Naive thymus-derived CD8-positive, alpha-beta T cell (primary cell): ENCODE measurements at places on chromosomes 1 and 21.

GRCh38 chr1:229655781-229656180, 29.7 kb downstream of the URB2 start:
- DNase-seq, result no peak

DNA sequence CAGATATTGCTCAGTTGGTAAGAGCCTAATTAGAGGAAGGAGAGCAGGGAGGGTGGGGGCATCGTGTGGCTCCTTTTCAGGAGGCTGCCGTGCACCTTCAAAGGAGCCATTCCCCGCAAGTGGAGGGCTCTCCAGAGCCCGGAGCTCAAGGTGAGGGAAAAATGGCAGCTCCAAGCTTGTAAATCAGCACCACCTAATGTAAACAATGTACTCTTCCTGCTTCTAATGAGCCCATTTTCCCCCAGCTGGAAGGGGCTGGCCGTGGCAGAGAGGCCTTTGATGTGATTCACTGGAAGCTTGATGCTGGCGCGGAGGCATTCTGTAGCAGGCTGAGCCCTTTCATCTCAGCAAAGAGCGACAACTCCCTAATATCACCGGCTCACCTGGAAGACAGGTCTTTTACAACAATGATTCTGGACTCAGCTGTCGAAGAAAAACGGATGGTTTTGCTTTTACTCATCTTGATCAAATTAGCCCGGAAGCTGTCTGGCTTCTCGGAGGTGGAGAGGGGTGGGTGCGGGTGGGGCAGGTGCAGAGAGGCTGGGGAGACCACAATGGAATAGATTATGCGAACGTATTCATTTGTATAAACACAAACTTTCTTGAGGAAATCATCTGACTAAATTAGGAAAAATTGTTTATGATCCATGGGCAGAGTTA, 112.5 kb downstream of the RRAGC start:
- no peak for DNase-seq

- DNase-seq, result no peak
These were observed 514.0 kb upstream of the TMPRSS15 start for GRCh38 chr21:18917622-18918021.

- DNase-seq, result no peak
These were observed 8.7 kb downstream of the OR2W3 start for GRCh38 chr1:247904122-247904521.

DNA sequence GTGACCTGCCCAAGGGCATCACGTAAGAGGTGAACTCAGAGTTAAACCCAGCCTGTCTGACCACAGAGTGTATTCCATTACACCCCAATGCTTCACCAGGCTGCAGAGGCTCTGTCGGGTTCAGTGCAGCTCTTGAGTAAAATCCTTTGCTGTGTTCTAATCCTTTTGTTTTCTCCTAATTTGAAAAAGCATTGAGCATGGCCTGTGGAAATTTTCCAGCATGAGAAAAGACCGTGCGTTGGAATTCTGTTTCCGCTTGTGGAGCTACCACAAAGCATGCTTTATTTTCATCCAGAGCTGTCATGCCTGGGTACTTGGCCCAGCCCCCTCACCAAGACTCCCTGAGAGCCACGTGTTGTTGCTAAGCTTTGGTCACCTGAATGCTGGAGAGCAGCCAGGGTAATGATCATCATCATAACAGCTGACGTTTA, 317.6 kb downstream of the PRDM2 start:
- no peak for DNase-seq

DNA sequence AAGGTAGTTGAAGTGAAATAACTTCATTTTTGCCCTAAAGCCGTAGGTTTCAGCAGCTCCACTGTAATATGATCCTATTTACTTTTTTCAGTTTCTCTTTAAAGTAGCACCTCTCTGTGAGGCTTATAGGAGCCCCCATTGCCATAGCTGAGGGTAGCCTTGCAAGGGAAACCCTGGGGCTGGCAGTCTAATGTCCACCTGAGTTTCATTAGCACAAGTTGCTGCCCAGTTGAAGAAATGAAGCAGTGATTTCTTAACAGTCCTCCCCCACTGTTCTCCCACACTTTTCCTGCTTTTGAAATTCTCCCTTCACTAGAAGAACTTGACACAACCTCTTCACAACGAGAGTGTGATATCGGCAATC, 1.5 kb downstream of the HMCN1 start:
- DNase-seq, result no peak

- DNase-seq, result no peak
These were observed 392.5 kb upstream of the ESRRG start for GRCh38 chr1:217115404-217116380.

DNA sequence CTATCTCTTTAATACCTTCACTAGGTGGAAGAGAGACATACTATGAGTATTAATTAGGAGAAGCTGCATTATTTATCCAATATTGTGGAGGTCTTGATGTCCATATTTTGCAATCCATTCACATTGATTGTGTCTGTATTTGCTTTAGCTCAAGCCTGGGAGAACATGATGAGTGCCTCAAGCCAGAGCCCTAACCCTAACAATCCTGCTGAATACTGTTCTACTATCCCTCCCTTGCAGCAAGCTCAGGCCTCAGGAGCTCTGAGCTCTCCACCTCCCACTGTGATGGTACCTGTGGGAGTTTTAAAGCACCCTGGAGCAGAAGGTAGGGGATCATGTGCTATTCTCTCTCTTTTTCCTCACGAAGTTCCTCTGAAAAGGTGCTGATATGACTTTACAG, 99.5 kb downstream of the CC2D1B start:
- no peak for DNase-seq

- DNase-seq, result no peak
These were observed 58.6 kb upstream of the C8B start for GRCh38 chr1:57024428-57024827.

GRCh38 chr21:39675993-39676661, 63.4 kb downstream of the B3GALT5 start:
- no peak for DNase-seq

GRCh38 chr1:214496126-214496525, 55.3 kb downstream of the PTPN14 start:
- DNase-seq, result no peak

- no peak for DNase-seq
These were observed 896 bp downstream of the LYSMD1 start for GRCh38 chr1:151164732-151165280.

- DNase-seq, result no peak
These were observed 5.8 kb downstream of the PTGER3 start for GRCh38 chr1:71041806-71042205.

DNA sequence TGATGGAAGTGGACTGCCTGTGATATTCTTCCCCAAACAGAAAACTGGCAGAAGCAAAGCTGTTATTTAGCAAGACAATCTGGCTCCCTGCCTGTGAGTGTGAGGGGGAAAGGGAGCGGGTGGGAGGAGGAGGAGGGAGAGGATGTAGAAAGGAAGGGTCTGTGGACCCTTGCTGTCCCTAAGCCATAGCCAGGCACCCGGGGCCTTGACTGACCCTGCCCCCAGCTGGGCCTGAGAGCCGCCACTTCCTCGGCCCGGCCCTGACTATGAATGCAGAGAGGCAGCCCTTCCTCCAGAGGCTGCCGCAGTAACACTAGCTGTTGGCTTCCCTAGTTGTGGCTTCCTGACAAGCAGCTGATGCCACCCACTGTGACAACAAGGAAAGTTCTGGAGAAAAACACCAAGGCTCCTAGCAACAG, 13.9 kb downstream of the PLA2G2F start:
- no peak for DNase-seq

GRCh38 chr1:119794876-119795240, 16.4 kb downstream of the REG4 start:
- no peak for DNase-seq

DNA sequence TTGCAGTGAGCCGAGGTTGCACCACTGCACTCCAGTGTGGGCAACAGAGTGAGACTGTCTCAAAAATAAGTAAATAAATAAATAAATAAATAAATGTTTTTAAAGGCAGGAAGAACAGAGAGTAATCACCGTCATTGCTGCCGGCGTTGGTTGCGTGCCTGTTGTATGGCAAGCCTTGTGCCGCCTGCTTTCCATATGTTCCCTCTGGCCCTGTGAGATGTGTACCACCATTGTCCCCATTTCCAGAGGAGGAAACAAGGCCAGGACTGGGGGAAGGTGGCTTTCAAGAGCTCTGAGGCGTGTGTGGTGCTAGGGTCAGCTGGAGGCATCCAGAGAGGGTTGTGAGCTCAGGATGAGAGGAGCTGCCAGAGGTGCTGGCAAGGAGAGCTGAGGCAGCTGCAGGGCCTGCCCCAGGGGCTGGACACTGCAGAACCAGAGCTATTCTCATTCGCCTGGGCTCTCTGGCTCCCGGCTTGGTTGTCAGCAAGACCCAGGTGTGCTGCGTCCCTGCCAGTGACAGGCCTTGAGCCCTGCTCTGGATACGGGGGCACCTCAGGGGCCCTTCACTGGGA, 5.2 kb upstream of the MARCKSL1 start:
- no peak for DNase-seq
